ENCODE measurements at places on chromosomes 12 and 14.

DNA sequence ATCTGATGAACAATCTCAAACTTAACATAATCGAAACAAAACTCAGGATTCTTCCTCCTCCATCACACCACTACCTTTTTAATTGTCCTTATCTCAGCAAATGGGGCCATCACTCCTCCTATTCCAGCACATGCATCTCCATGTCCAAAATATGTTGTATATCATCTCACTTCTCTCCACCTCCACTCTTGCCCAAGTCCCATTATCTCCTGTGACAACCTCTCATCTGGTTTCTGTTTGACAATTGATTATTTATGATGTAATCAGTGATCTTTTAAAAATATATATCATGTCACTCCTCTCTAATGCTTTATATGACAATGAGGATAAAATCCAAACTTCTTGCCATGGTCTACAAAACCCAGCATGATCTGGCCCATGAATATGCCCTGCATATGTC lies 200.8 kb upstream of the HMGA2 start:
- no peak for DNase-seq

DNA sequence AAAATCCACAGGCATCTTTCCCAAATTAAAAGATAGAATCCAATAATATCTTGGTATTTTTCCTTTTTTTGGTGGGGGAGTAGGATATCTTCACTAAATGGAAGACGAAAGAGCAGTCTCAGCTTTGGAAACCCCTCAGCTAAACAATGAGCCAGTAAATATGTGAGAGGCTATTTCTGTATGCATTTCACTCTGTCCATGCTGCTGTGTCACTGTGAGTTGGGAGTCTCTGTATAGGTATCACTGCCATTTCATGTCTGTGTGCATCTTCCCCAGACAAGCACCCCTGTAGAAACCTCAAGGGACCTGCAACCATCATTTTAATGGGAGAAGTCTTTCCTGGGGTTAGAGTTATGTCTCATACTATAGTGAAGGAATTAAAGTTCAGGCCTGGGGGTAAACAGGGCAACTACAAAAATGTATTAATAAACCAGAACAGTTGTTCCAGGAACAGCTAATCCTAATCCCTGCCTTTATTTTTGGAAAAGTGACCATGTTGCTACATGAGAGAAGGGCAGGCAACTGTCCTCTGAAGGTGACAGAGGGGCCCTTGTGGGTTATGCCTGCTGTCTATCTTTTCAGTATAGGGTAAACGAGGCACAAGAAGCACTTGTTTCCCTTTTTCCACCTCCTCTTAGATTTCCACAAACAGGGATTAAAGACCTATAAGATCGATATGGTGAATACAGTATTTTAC lies 11.3 kb upstream of the STAC3 start:
- DNase-seq = no peak

DNA sequence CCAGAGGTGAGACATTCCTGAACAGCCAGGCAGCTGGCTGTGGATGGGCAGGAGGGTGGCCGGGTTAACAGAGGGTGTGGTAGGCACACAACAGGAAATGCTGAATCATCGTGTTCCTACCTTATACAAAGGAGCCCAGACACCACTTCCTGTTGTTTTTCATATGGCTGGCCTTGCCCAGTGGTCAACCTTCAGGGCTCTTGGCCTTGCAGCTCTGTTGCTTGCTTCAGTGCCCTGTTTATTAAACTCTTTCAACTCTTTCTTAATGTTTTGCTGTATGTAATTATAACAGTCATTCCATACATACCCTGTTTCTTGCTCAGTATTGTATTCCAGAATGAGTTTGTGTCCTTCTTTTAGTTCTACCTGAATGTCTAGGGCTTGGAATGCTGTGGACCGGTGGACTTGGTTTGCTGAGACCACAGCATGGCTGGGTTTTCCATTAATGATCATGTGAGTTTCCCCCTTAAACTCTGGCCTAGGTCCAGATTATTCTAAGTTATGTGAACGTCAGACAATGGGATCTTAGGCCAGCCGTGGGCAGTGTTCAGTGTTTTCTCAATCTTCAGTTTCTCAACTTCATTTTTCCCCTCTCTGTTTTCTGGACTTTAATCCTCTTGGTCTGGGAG lies 11.9 kb downstream of the CFAP54 start:
- DNase-seq = no peak

DNA sequence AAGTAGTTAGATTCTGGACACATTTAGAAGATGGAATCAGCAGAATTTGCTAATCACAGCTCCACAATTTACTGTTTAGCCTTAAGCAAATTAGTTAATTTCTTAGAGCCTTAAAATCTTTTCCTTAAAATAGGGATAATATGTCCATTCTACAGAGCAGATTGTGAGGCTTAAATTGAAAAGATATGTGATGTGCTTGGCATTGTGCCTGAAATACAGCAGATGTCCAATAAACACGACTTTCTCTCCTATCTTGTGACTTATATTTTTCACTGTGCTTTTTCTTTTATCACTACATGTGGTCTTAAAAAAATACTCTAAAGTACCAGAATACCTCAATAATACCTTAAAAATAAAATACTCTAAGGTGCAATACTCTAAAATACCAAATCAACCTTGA lies 30.6 kb downstream of the CCER1 start:
- DNase-seq = no peak

- no peak for DNase-seq
Observed at GRCh38 chr12:122994781-122995502, 14.5 kb downstream of the ARL6IP4 start.

DNA sequence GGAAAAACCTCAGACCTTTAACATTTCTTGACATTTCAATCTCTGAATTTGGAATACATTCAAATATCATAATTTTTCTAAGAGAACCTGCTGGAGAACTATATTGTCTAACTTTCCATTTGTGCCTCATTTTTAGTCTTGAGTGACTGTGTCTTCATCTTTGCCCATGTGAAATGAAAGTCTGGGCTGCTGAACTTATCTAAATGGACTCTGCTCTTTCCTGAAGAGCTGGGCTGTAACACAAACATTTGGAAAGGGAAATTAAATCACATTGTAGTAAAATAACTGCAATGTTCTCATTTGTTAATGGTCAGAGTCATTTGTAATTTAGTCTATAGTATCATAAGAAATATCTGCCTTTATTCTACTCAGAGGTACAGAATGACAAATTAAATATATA lies 373.1 kb downstream of the LRIG3 start:
- DNase-seq = no peak

- no peak for DNase-seq
Observed at GRCh38 chr12:88723219-88723618, 142.9 kb upstream of the KITLG start.

- peak; percentile 35 for DNase-seq
Observed at GRCh38 chr12:12176402-12176801, 90.4 kb downstream of the LRP6 start.

DNA sequence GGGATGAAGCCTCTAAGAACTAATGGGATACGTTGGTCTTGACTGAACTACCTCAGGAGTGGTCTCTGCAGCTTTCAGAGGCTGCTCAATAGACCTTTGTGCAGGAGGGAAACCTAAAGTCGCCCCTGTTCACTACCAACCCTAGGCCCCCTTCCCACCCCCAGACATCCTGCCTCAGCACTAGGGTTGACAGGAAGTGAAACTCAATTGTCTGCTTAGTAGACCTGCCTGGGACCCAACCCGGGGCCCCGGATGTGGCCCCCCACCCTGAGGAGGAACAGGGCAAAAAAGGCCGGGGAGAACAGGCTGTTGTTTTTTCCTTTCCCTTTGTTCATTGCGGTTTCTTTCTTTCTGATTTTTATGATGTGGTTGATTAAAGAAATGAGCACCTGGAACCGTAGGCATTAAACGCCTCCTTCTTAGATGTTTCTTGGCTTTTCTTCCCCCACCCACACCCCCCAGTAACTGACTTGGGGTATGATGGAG lies 1.6 kb upstream of the DGKA start:
- DNase-seq = peak; percentile 87

GRCh38 chr14:76938092-76938500 lies 90.4 kb downstream of the IRF2BPL start:
- no peak for DNase-seq

DNA sequence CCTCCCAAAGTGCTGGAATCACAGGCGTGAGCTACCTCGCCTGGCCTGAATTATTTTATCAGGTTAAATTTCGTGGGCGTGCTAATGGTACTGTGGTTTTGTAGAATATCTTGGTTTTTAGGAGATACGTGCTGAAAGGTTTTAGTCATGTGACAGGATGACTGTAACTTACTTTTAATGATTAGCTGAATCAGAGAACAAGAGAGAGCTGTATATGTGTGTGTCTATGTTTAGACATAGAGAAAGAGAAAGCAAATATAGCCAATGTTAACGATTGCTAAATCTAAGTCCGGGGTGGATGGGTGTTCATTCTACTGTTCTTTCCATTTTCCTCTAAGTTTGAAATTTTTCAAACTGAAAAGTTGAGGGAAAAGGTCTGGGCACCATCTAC lies 9.2 kb upstream of the PNMA1 start:
- DNase-seq = no peak

DNA sequence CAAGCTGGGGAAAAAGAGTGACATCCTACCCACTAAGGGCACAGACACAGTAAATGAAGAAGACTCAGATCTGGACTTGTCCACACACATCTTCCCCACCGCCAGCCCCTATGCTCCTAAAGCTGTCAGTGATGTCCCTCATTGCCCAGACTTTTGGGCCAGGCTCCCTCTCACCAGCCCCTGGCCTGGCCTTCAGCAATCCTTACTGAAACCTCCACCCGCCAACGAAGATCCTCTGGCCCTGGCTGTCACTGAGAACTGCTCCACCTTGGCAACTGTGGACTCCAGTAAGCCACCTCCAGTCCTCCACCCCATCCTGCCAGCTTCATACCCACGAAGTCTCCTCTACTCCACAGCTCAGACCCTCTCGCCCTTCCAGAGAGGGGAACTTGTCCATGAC lies 23.3 kb downstream of the FIGNL2 start:
- DNase-seq = no peak

DNA sequence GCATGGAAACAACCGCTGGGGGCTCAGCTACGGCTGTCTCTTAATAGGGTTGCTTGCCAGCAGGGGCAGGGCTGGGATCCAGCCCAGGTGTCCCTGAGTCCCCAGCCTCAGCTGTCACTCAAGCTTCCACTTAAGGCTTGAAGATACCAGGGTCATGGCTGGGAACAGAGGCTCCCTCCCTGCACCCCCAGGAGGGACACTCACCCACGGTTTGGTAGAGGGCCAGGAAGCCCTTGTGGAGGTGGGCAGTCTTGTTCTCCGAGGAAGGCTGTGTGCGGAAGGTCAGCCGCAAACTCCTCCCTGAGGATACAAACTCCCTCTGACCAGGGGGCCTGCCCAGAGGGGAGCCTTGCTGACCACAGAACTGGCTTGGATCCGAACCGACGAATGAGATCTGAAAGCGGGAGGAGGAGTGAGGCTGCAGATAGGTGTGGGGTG lies 7.3 kb downstream of the C1RL start:
- no peak for DNase-seq

DNA sequence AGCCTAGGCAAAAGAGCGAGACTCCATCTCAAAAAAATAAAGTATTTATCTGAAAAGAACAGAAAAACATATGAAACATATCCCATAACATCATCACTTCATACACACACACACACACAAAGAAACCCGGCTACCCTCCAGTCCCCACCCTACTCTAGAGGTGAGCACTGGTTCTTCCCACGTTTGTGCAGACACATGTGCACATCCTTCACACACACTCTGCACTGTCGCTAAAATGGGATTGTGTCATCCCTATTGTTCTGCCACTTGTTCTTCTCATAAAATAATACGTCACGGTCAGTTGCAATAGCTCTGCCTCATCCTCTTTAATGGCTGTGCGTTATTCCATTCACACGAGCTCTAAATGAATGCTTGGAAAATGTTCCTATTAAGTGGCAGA lies 85.9 kb upstream of the ANO2 start:
- DNase-seq = no peak

GRCh38 chr12:8779862-8780261 lies 42.6 kb upstream of the A2ML1 start:
- no peak for DNase-seq

- no peak for DNase-seq
Observed at GRCh38 chr12:38586789-38587188, 270.2 kb downstream of the ALG10B start.

- no peak for DNase-seq
Observed at GRCh38 chr14:30928462-30928861, 54.1 kb downstream of the COCH start.

- DNase-seq = no peak
Observed at GRCh38 chr14:101313268-101313667, 248.0 kb upstream of the DIO3 start.

DNA sequence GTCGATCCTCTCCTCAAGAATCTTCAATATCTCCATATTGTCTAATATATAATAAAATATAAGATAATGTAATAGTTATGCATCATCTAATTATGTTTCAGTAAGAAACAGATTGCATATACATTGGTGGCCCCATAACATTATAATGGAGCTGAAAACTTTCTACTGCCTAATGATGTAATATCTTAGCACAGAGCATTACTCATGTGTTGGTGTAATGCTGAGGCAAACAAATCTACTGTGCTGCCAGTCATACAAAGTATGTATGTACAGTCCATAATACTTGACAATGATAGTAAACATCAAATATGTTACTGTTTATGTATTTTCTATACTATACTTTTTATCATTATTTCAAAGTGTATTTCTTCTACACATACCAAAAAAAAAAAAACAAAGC lies 128.7 kb downstream of the CPNE8 start:
- DNase-seq = no peak

GRCh38 chr12:86669010-86669409 lies 412.8 kb upstream of the MGAT4C start:
- no peak for DNase-seq

DNA sequence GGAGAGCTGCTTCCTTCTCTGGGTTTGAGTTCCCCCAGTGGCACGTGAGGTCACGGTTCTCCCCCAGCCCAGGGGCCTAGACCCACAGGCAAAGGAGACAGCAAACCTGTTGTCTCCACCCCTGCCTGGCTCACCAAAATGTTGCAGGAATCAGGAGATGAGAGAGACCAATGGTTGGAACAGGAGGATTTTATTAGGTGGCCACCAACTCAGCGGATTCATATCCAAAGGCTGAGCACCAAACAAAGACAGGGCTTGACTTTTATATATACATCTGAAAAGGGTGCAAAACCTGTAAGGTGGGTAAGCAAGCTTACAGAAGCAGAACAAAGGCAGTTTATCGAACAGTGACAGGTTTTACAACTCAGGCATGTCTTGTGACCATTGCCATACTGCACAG lies 9.2 kb upstream of the ADAM21 start:
- DNase-seq = no peak

GRCh38 chr14:38233218-38233617 lies 22.7 kb downstream of the CLEC14A start:
- no peak for DNase-seq

Data from GM13977 (cell line).